ENCODE measurements at places on chromosomes 16 and 17.

DNA sequence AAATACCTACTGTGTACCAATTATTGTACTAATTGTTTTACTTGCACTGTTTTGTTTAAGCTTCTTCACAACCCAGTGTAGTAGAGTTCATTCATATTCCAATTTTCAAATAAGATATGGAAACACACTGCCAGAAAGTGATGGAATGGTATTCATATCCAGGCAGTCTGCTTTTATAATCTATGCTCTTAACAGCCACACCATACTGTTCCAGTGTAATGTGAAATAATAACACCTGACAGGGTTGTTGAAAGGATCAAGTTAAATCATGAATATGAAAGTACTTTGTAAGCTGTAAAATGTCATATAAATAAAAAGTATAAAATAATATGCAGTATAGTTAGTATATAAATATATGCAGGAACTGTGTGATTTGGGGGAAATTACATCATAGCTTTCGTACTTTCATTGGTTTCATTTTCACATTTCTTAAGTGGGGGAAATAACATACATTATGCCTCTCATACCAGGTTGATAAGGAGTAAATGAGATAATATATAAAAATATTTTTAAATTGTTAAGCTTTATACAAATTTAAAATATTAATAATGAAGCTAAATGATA is 230.8 kb downstream of the TANC2 start:
- no peak for DNase-seq

GRCh38 chr17:30716461-30717290 is 107.8 kb downstream of the CRLF3 start:
- peak; percentile 23 for DNase-seq

DNA sequence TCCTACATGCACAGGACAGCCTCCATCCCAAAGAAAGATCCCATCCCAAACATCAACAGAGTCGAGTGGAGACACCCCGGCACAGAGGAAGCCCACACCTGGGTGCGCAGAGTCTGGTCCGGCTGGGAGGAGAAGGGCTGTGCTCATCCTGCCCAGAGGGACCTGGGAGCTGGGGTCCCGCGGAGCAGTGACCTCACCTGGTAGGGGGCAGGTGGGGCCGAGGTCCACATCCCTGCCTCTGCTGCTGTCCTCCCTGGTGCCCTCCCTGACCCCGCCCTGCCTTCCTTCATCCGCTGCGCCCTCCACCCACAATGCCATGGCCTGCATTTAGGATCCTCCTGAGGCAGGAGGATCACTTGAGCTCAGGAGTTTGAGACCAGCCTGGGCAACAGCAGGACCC is 2.9 kb downstream of the C16orf90 start:
- no peak for DNase-seq

DNA sequence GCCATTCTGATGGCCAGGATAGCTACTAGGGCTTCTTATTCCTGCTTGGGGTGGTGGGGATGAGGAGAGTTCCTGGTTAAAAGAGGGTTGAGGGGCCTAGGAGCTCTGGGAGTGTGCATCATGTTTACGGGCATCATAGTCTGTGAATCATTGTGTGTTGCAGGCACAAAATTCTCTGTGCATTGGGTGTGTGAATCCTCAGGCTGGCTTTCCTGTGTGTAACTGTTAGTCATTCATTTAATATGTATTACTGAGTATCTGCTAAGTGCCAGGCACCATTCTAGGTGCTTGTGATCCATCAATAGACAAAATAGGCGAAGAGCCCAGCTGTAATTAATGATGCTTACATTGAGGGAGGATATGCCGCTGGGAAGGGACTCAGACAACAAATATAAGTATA is 5.8 kb downstream of the PPY start:
- no peak for DNase-seq

GRCh38 chr17:20066253-20066652 is 57.1 kb downstream of the SPECC1 start:
- DNase-seq, result no peak

GRCh38 chr17:71667661-71668060 is 453.2 kb upstream of the SOX9 start:
- DNase-seq, result no peak

DNA sequence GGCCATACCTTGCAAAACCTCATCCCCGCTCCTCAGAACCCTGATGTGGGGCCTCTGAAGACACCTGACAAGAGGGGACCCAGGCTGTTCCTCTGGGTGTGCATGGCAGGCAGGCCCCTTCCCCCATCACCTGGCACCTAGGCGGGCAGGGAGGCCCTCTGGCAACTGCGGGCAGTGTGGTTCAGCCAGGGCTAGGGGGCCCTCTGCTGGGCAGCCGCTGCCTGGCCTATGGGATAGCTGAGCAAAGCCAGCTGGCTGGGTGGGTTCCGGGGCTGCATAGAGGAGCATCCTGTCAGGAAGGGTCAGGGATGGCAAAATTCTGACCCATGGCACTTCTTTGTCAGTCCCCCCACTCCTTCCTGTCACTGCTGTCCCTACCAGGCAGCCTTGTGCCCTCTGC is 228.7 kb upstream of the ASIC2 start:
- peak; percentile 71 for DNase-seq

- DNase-seq, result no peak
These were observed 4.0 kb upstream of the ZC3H18 start for GRCh38 chr16:88566158-88566557.

DNA sequence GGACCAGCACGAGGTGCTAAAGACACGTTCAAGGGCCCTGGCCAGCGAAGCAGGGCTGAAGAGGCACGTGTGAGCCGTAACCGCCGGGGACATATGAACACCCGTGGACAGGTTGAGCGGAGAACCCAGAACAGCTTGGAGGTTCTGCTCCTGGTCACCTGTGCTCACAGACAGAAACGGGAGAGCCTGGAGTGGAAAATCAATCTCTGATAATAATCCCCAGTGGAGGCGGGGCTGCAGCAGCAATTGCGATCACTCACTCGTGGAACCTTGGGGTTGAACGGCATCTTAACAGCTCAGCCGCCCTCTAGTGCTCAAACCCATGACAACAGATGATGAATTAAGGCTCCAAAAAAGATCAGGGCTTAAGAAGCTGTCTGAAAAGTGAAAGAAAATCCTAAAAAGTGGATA is 25.6 kb downstream of the WIPI1 start:
- peak; percentile 86 for DNase-seq

- no peak for DNase-seq
These were observed 29.2 kb downstream of the ABCC3 start for GRCh38 chr17:50663812-50664374.

- no peak for DNase-seq
These were observed 46.9 kb upstream of the SIAH1 start for GRCh38 chr16:48432136-48432535.

DNA sequence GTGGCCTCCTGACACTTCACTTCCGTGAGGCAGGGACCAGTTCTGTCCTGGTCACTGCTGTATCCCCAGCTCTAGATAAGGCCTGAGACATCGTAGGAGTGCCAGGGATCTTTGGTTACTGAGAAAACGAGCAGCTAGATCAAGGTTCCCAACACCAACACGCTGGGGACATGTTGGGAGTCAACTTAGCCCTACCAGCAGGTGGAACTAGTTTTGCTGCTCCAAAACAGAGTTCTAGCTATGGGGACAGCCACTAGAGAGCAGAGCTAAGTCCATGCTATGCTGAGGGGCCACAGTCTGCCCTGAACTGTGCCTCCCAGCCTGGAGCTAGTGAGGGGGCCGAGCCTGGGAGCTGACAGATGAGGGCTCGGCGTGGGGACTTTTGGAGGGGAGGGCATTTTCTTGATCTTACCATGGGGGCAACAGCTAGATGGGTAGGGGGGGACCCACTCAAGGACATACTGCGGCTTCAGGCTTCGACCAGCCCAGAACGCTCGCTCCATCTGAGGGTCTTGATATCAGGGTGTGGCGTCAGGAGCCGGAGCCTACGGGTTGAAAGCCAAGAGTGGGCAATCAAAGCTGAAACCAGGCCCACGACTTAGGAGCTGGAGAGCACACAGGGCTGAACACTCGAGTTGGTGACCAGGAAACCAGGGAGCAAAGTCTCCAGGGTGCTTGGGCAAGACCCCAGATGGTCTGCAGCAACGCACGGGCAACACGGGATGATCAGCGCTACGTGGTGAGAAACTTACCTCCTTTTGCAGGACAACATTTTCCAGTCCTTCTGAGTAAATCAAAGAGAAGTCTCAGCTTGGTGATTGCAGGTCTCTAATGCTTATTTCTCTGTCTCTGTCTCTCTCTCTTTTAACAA is 13.4 kb downstream of the SNX20 start:
- no peak for DNase-seq

All from WERI-Rb-1 (cell line).